ENCODE measurements at places on chromosomes 1 and 21. TPM values are rescaled to one million over a fixed set of nuclear protein-coding genes. Genes with fewer than 3 reads are reported as not detected.
A peak's percentile ranks its signal among the peaks of the same experiment; 100 is the strongest.

OR2L2 gene
- not detected for total RNA-seq

DNA sequence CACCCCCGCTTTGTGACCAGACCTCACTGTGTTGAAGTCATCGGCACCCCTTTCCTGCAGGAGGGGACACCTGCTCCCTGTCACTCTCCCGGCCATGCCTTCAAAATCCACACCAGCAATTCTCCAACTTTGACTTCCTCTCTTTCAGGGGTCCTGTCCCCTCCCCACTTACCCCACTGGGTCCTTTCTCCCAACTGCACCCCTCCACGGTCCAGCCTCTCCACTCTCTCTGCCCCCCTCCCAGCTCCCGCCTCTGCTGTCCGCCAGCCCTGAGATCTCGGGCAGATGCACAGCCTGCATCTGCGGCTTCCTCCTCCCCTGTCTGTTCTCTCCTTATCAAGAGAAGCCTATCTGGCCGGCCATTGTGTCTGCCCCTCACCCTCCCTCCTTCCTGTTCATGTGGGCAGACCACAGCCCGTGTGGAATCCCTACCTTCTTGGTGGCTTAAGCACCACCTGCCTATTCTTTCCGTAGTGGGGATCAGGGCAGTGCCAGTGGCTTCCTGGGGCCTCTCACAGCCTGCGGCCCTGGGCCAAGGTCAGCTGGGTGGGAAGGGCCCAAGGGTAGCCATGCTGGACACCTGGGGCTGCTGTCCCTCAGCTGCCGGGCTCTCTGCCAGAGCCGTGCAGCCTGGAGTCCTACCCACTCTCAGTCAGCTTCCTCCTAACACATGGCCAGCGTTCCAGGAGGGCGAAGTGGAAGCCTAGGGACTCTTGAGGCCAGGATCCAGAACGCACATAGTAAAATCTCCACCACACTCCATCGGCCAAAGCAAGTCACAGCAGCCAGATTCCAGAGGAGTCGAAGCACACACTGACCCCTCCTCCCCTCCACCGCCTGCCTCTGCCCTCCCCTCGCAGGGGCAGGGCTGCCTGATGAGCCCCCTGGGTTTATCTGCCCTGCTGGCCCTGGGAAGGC, 5.1 kb upstream of the HES4 start:
- no peak for DNase-seq

DNA sequence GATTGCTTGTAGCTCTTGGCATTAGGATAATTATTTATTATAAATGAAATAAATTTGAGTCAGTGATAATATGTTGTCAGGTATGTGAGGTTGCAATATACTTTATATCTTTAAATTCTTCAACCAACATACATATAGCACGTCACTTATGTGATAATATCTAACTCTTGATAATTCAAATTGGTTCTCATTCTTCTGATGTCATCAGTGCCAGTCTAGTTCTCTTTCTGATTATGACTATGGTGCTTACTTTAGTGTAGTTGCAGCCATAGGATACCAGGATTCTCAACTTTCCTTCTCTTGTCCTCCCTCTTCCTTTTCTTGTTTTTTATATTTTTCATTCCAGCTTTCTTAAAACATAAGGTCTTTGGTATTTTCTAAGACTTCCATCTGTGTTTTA, 34.8 kb upstream of the ATP6V1G3 start:
- no peak for DNase-seq

- DNase-seq = peak; percentile 87
Observed at GRCh38 chr1:12518931-12519692, 98.9 kb downstream of the DHRS3 start.

DNA sequence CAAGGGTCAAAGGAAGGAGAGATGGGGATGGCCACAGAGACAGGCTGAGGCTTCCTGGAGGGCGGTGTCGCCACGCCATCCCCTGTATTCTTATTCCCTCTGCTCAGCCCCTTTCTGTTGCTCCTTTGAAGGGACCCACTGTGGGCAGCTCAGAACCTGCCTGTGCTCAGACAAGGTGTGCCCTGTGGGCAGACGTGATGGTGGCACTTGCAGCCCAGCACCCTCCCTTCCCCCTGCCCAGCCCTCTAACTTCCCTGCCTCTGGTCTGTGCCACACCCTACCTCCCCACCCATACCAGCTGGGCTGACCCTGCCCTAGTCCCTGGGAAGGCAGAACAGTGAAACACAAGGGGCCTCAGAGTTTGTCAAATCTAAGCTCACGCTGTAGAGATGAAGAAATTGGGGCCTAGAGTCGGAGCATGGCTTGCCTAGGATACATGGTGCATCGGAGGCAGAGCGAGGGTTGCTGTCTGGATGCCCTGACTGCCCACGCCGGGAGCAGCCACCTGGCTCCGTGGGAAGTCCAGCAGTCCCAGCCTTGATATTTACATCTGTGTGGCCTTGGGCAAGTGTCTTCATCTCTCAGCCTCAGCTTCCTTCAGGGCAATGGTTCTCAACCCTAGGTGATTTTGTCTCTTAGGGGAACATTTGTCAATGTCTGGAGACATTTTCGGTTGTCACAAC, 68.6 kb upstream of the RUNX3 start:
- no peak for DNase-seq

DNA sequence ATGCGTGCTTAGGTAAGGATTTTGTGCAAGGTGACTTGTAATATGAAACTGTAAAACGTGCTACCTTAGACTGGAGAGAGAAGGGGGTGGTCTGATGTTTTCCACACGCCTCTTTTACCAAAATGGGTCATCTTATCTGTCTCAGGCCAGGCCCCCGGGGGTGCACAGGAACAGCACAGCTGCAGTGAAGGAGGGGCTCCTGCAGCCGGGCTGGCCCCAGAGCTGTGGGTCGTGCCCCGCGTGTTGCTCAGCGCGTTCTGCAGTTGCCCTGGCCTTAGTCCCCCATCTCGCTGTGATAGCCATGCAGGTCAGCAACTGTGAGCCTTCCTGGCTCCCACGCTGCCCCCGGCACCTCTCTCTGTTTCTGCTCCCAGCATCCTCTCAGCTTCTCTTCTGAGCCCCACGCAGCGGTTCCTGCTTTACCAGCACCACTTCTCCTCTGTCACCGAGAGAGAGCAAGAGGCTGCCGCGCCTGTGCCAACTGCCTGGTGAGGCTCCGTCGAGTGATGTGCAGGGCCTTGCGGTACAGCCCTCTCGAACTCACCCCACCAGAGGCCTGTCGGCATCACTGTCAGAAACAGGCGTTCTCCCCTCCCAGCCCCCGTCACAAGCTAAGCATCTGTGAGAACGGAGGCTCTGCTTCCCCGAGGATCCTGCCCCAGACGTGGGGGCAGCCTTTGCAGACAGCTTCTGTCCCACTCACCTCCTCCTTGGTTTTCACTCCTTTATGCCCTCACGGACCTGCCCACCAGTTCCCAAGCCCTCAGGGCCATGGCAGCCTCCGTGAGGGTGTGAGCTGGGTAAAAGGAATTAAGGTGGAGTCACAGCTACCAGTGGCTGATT, 73.3 kb downstream of the ADARB1 start:
- DNase-seq = peak; percentile 59
